Stimulated activated CD4-positive, alpha-beta T cell treated with anti-CD3 and anti-CD28 coated beads, Interleukin-1b, Interleukin-23, amount 100 ng/mL, for 1 hour (primary cell): ENCODE measurements at places on chromosomes 3 and 15.

GRCh38 chr3:9729419-9729818 lies 2.1 kb upstream of the BRPF1 start:
- no peak for DNase-seq

DNA sequence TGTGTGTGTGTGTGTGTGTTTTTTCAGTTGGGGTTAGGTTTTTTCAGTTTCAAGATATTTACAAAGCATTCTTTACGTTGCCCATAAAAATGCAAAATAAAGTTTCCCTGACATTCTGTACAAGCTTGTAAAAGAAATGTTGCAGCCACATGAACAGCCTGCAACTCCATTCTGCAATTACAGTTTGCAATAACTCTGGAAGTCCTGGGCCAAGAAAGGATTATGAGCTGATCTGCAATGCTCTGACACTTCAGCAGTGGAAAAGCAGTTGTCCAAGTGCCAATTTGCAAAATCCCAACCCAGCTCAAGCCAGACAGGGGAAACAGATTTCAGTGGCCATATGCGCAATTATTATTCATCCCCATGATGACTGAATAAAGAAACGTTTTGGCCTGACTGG lies 322.1 kb downstream of the MEX3B start:
- DNase-seq: no peak

DNA sequence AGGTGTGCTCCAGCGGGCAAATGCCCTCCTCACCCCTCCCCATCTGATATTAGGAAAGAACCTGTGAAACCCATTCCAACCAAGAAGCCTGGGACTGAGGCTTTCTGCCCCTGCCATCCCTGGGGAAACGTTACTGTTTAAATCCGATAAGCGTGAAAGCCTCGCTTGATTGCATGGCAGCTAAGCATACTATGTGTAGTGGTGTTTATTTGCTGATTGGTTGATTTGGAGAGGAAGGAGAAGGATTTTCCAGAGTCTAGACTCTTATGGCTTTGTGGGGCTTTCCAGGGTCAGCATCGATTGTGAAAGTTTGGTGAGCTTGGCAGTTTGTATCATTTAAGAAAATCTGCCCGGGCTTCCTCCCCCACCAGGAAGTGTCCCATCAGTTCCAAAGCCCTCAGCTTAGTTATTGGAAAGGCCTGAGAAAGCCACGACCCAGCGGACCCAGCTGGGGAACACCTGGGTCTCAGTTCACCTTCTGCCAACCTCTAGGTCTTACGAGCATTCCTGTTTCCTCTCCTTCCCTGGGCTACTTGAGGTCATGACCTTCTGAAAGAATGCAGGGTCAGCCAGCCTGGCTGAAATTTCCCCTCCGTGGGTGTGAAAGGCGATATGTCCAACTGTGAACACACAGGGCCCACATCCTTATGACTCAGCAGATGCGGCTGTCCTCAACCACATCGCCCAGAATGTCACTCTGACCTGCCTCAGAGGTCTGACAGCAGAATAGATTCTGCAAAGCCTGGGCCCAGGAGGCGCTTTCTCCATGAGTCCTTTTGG lies 62.8 kb upstream of the HERC1 start:
- no peak for DNase-seq

DNA sequence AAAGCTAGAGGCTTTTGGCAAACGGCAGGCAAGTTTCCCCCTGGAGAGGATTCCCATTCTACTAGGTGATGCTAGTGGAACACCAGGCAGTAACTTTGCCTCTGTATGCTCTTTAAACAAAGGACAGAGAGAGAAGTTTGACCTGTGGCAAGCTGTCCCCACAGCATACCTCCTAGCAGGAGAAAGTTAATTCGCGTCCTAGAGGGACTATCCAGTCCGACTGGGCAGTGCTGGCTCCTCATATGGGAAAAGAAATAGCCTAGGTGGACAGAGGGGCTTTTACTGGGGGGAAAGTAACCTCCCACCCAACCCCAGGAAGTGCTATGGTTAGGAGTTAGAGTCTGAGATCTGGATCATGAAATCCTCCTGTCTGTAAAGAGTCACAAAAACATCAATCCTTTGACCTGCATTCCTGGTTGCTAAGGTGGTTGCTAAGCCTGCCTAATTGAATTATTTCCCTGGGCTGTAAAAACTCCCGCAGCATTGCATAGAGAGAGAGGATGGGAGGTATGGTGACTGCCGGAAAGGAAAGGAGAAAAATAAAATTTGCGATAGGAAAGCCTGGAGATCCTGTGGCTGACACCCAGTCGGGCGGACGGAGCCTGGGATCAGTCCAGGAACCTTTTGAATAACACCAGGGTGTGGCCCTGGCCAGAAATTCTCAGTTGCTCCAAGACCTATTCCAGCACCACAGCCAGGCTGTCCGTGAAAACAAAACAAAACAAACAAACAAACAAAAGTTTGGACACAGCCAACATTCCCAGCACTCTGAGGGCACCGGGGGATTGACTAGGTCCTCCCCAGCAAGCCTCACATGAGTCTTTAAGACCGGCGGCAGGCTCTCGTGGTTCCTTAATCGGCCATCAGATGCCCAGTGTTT lies 67.7 kb upstream of the ATP11B start:
- no peak for DNase-seq
